Lung (tissue), 17 donors: ENCODE measurements at places on chromosomes 2 and 18.

GRCh38 chr2:231351648-231352047 lies 43.9 kb upstream of the B3GNT7 start:
- no peak for DNase-seq

GRCh38 chr18:50320719-50321118 lies 33.2 kb upstream of the CXXC1 start:
- no peak for DNase-seq

- DNase-seq, result no peak
Observed at GRCh38 chr18:5104246-5104645, 92.8 kb downstream of the AKAIN1 start.

DNA sequence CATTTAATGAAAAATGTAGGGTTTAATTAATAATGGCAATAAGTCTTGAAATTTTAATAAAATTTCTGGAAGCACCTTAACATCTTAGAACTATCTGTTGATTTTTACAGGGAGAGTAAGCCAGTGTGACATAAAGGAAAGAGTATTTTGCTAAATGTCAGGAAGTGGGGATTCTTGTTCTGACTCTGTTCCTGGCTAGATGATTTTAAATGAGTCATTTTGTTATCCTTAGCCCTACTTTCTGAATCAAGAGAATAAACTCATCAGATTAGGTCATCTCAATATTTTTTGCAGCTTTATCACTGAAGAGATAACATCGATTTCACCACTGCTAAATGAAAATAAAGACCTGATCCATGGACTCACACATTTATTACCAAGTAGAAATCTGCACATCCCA lies 377.5 kb upstream of the CYRIA start:
- no peak for DNase-seq

GRCh38 chr2:119523952-119524694 lies at the start of gene SCTR:
TSS of gene SCTR (minus strand) at chr2:119524483. CDS start at chr2:119524226, 257 bp downstream.
- no peak for DNase-seq

DNA sequence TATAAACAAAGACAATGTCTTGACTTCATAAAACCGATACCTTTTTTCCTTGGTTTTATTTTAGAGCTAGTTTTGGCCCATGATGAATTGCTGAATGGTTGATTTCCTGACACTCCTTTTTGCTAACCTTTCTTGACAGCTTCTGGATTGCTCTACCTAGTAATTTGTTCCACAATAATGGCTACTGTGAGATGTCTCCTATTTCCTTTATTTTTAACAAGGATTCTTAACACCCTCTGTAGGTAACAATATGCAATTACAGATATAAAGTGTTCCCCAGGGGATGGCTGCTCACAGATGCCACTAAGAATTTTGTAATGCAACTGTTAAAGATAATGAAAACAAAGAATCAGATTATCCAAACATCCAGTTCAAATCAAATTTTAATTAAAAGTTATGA lies 100.8 kb upstream of the ATP5MC3 start:
- DNase-seq, result no peak

GRCh38 chr2:39068299-39069135 lies 52.3 kb downstream of the SOS1 start:
- DNase-seq, result no peak

DNA sequence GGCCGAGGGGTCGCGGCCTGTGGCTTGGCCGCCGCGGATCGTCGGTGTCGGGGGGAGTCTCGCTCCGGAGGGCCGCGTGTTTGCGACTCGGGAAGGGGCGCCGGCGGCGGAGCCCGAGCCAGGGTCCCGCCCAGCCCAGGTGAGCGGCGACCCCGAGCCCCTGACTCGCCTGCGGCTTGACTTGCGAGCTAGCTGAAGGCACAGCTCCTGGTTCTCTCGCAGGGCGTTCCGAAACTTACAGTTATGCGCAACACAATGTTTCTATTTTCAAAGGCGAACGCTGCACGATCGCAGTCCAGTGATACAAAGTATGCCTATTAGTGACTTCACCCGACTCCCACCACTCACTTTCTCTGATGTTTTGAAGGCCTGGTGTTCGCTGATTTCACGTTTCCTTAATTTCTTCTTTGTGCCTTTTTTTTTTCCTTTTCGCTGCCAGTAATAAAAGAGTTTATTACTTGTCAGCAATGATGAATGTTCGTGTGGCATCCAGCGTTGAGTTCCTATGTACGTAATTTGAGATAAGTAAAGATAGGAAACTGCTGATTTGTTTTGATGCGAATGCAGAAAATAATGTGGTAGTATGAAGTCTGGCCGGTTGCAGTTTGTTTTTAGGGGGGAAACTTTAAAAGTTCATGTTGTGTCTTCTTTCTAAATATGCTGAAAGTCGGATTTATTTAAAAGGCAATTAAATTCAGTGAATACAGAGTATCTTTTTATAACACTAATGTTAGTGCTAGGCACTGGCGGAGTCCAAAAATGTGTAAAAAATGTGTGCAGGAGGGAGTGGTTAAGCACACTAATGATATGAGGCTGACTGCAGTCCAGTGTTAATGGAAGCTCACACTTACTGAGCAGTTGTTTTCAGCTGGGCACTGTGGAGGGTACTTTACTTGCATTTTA lies 706 bp downstream of the UBXN2A start:
- peak; percentile 83 for DNase-seq

DNA sequence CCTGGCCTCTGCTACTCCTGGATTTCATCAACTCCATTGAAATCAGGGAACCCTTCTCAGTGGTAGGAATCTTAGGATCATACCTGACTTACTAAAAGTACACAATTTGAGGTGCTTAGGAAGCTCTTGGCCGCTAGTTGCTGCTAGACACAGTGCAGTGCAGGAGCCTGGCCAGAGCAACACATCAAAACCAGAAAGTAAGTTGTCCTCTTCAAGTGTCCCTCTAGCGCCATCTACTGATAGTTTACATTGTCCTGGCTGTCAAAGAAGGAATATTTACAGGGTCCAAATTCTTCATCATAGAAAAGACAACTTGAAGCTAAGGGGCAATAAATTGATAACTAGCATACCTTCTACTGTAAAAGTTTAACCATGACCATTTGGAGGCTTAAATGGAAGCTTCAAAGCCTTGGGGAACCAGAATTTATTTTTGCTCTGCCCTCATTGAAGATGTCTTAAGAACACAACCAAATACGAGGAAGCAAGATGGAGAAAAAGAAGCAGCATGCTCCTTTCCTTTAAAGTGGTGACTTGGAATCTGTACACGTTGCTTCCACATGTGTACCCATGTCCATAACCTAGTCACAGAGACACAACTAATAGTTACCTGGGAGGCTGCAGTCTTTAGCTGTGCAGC lies 889.1 kb upstream of the GCFC2 start:
- DNase-seq, result peak; percentile 90

DNA sequence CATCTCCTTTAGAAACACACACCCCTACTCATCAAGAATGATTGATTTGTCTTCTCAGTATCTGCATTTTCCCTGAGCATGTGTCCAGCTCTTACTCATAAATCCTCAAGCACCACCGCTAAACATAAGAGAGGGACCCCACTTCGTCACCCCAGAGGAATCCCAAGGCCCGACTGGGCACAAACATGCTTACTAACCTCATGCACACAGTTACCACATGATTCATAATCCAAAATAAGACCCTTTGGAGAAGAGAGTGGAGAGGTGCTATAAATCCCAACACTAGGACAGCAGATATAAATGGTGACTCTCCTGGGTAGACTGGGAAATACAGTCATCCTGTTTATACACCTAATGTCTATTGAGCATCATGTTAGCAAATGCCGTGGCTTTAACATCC lies 843.2 kb upstream of the ID2 start:
- no peak for DNase-seq

GRCh38 chr2:160956243-160956802 lies 203.9 kb upstream of the TANK start:
- no peak for DNase-seq
